ENCODE measurements at places on chromosomes 12 and 14.

DNA sequence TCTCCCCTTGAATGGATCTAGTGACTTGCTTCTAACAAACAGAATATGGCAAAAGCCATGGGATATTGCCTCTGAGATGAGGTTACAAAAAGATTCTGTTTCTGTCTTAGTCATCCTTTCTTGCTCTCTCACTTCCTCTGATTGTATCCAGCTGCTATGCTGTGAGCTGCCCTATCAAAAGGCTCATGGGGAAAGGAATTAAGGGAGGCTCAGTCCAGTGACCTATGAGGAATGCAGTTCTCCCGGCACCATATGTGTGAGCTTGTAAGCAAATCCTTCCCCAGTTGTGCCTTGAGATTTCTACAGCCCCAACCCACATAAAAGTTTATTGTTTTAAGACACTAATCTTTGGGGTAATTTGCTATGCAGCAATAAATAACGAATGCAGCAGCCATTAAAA, 183.1 kb downstream of the KLHL28 start:
- no peak for DNase-seq

- no peak for DNase-seq
Measured at GRCh38 chr12:10725003-10725402, 1.9 kb upstream of the YBX3 start.

GRCh38 chr12:30725739-30726138, 29.0 kb downstream of the CAPRIN2 start:
- DNase-seq: no peak

DNA sequence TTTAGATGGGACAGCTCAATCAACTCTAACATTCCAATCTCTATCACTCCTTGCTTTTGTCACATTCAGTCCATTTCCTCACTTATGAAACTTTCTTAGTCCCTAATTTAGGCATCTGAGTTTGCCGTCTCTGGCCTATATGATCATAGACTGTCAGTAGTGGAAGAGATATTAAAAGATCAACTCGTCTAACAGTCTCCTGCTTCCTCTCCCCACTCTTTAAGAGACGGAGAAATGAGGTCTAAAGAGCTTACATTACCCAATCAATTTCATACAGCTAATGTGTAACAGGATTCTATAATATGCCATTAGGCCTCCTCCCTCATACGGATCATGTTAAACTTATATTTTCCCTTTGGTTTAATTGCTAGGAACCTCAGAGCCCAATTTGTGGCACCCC, 6.5 kb upstream of the ATP23 start:
- no peak for DNase-seq

DNA sequence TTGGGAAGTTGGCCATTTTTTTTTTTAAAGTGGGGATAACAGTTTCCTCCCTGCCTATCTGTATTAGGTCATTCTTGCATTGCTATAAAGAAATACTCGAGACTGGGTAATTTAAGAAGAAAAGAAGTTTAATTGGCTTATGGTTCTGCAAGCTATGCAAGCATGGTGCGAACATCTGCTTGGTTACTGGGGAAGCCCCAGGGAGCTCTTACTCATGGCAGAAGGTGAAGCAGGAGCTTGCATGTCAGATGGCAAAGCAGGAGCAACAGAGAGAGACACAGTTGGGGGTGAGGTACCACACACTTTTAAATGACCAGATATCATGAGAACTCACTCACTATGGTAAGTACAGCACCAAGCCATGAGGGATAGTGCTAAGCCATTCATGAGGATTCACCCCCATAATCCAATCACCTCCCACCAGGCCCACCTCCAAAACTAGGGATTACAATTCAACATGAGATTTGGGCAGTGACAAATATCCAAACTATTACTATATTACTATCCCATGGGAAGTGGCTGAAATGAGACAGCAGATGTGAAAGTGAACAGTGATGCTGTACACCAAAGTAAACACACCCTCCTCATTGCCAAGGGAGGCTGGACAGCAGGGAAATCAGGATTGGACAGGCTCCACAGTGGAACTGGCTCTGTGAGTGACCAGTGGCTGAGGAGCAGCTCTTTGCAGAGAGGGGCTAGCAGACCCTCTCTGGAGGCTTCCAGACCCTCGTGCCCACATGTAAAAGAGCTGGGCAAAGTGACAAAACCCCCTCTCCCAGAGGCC, 40.5 kb downstream of the CRACR2A start:
- no peak for DNase-seq

DNA sequence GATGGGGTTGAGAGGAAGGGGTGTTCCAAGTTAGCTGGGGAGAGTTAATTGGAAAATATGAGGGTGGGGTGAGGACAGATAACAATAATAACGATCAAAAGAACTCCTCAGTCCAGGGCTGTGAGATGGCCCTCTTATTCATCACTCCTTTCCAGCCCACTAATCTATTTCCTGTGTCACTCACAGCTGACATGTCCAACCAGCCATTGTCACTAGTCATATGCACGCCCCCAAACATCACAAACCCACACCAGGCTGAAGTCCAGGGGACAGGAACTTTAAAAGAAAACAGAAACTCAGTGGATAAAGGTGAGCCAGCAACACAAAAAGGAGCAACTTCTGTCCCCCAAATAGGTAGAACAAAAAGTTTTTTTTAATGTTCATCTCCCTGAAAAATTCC, 911 bp downstream of the CALCOCO1 start:
- DNase-seq: no peak

GRCh38 chr14:89422181-89422951, 5.3 kb upstream of the FOXN3 start:
- DNase-seq: no peak
